ENCODE measurements at places on chromosomes 4 and X.

DNA sequence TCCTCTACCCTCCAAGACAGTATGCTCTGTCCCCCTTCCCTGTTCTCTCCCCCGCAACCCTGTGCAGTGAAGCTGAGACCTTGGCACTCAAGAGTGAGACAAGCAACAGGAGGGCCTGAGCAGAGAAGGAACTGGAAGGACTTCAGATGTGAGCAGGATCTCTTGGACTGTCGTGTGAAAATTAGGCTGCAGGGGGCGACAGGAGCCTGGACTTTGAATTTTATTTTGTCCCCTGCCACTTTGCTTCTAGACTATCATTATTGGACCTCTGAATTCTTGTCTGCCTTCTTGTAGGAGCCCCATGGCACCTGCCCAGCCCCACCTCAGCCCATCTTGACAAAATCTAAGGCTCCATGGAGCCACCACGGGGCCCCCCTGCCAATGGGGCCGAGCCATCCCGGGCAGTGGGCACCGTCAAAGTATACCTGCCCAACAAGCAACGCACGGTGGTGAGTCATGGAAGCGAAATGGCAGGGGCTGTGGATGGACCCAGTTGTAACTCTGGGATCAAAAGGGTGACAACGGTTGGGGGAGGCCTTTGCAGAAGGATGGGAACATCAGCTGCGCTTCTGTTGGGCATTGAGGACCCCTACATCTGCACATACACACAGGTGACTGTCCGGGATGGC, 1.7 kb downstream of the ARAF start:
- DNase-seq, result peak; percentile 26

DNA sequence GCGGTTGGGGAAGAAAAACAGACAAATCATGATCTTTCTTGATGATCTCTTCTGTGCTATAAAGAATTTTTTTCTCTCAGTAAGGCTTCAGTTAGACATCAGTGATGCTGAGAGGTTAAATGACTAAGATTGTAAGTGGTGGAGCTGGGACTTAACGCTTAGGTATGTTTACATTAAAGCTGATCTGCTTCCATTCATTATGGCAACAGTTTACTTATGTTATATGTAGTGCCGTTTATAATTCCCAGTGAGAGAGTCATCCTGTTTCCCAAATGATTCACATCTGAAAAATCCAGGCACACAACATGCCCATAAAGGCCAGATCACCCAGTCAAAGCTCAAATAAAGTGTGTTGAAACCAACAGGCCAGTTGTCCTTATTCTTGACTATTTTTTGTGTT, 50.1 kb downstream of the CENPVL3 start:
- no peak for DNase-seq

GRCh38 chr4:119690871-119691270, 62.3 kb upstream of the PDE5A start:
- DNase-seq, result no peak

- no peak for DNase-seq
Measured at GRCh38 chr4:124710015-124710741, 2.4 kb downstream of the ANKRD50 start.

DNA sequence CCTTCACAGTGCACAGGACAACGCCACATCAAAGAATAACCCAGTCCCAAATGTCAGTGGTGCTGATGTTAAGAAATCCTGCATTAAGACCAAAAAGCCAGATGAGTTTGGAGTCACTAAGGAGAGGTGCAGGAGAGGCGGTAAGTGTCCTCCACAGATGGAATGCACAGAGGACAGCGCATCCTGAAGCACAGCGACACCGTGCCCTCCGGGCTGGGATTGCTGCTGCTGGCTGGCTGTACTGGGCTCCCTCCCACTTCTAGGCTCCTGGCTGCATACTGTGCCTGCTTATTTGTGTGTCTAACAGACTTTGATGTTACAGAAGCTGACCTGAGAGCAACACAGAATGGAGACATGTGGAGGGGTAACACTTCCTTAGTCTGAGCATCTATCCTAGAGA, 325.6 kb upstream of the BOD1L1 start:
- DNase-seq, result no peak

DNA sequence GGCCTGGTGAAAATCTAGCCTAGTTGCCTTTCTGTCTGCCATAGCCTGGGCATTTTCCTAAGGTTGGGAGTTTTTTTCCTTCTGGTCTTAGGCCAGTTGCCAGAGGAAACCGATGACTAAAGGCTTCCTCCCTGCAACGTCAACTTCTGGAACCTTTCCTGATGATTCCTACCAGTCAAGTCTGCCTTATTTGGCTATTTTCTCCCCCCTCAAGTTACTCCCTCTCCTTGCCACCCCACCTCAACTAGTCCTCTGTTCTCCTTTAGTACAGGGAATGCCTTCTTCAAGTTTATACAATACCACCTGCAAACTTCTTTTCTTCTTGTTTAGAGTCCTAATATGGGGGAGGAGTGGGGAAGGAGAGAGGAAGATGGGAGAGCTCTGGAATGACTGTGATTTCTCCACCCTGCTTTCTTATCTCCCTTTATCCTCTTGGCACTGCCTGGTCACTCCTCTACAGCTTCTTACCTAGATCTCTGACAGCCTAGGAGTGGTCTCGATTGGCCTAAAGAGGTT, 10.6 kb downstream of the MSN start:
- no peak for DNase-seq

GRCh38 chrX:56726605-56727004, 2.4 kb upstream of the NBDY start:
- peak; percentile 51 for DNase-seq

DNA sequence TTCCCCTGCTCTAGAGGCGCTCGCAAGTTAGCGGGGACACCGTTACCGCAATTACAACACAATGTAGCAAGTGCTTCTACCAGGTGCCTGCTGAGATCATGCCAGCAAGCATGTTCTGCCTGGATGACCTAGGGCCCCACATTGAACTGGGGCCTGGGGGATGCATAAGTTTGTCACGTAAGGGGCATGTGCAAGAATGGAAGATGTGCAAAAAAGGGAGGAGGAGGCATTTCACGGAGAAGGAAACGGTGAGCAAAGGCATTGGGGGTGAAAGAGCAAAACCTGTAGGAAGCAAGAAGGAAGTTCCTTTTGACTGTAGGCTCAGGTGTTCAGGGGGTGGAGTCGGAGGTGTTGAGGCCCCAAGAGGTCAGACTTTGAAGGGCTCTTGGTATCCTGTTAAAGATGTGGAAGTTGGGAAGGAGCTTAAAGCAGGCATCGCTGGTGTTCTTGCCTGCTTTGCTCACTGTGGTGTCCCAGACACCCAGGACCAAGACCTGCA, 602 bp upstream of the SCARB2 start:
- DNase-seq, result no peak

DNA sequence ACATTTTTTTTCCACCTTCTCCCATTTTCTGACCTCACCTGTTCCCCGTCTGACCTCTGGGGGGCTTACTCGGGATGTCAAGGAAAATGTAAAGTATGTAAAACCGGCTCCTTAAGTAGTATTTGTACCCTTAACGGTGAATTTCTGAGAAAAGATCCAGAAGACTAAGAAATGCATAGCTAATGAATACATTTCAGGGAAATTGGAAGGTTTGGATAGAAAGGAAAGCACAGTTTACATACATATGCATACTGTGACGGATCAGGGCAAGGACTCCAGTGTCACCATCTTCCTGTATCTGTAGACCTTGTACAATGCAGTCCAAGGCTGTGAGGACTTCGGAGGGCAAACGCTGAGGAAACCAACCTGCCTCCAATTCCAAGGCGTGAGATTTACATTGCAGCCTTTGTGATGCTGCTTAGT, 2185.9 kb upstream of the TENM3 start:
- DNase-seq, result no peak

DNA sequence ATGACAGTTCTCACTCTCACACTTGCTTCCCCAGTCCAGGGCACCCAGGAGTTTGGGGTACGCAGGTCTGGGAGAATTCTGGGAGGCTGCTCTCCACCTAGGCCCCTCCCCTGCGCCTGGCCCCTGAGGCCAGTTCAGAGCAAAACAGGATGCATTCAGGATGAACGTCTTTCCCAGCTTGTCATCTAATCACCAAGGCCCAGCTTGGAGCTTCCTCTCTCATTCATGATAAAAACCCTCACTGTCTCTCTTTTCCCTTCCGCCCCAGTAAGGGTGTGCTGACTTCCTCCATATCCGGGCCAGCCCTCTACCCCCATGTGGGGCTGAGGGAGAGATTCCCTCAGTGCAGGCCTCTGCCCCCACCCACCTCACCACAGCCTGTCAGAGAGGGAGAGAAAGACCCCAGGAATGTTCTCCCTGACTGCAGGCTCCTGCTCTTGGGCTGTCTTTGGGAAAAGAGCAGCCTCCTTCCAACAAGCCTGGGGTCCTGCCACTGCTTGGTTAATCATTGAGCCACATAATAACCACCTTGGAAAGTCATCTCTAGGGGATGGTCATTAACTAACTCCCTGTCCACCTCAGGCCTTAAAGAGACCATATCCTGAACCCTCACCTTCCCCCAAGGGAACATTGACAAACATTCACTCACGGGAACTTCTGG, 50.1 kb downstream of the STARD8 start:
- DNase-seq, result no peak

- DNase-seq, result no peak
Measured at GRCh38 chr4:90598741-90599140, 471.5 kb downstream of the CCSER1 start.

DNA sequence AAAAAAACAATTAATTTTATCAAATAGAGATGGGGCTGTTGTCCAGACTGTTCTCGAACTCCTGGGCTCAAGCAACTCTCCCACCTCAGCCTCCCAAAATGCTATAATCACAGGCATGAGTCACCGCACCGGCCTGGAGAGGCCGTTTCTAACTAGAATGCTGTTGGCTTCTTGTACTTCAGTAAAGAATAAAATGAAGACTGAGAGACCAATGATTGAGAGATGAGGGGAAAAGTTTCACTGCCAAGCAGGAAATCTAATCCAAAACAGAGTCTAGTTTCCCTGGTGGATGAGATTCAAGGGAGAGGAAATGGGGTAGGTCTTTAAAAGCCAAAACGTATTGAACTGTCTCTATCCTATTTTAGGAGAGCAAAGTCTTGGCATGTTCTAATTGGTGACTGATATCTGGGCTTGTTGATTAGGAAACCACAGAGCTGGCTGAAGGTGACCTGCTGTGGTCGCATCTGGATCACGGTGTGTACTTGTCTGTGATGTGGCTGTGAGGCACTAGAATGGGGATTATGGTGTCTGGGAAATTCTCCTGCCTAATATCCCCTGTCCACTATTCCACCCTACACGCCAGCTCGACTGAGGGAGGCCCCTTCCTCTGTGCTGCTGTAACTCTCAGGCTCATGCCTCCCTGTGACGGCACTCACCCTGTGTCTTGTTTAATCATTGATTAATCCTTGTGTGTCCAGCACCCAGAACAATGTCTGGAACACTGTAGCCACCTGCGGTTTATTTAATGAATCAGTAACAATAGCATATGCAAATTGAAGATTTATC, 15.0 kb upstream of the TRIM2 start:
- DNase-seq, result no peak

DNA sequence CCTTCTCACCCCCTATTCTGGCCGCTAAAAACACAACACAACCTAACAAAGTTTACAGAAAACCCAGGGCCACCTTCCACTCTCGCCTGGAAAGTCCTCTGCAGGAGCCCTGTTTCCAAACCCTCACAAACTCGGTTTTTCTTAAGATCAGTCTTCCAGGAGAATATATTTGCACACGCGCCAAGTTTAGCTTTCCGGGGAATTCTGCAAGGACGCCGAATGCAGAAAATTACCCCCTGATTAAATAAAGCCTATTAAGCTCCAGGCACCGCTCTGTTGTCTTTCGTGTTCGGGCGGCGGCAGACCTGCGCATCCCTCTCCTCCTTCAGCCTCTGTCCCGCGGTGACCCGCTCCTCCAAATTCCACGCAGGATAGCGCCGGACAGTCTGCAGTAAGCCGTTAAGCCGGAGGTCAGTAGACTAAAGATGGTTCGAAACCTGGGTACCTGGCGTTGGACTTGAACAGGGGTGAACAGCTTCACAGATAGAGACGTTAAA, 5.0 kb downstream of the MSX1 start:
- DNase-seq, result no peak

DNA sequence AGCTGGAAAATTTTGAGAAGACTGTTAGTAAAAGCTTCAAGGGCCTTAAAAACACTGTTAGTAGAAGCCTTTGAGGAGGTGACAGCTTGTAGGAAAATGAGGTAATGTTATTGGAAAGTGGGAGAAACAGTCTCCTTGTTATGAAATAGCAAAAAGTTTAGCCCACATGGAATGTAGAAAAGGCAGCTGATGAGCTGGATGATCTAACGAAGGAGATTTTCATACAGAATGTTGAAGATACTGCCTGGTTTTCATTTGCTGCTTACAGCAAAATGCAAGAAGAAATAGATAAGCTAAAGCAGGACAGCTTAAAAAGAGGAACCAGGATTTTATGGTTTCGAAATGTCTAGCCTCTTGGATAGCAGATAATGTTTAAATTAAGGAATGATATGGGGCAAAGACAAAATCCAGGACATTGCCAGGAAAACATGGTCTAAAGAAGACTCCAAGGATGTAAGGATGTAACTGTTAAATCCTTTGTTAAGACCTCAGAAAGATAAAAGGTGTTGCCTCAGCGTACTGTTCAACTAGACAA, 10.2 kb upstream of the STBD1 start:
- no peak for DNase-seq

DNA sequence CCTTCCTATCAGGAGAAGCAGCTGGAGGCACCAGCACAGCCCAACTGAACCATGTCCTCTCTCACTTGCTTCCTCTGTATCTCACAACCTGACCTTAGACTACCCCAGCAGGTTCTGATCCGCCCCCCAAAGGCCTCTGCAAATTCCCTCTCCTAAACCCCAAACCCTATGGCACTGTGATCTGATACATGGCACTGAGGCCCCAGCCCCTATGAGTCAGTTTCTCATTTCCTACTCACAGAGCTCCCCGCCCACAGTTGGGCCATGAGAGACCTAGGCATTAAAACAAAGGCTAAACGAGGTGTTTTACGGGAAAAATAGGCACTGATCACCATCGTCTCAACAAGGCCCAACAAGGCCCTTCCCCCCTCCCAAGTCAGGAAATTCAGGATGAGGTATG, 19.1 kb downstream of the SASH3 start:
- no peak for DNase-seq

- DNase-seq, result no peak
Measured at GRCh38 chr4:20698382-20698781, 1.9 kb upstream of the PACRGL start.

DNA sequence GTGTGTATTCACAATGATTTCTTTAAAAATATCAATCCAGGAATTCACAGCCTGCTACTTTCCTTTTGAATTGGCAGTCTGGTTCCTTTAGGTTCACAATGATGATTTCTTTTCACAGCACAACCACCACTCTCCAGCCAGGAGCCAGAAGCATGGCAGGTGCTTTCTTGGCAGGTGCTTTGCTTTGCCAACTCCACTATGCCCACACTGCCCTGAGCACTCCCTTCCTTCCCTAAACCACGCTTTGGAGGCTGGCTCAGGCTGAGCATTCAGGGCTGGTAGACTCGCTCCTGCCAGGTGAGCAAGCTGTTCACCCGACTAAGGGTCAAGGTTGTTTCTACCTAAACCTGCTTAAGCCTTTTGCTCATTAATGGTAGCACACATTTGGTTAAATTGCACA, 184.5 kb downstream of the SH3KBP1 start:
- no peak for DNase-seq

DNA sequence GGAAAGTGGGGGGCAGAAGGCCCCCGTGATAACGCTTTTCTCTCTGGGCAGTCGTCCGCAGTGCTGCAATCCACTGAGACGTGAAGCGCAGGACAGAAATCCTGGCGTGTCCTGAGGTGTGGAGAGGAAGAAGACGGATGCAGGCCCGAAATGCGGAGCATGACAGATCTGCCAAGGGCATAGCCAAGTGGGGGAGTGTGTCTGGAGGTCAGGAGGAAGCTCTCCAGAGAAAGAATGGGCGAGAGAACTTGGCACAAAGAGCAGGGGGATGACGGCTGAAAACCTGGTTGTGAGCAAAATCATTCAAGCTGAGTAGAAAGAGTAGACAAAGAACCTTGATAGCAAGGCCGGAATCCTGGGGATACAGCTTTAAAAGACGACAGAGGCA, 23.7 kb upstream of the HELT start:
- DNase-seq, result no peak
